Activated CD4-positive, alpha-beta memory T cell treated with anti-CD3 and anti-CD28 coated beads, Interleukin-2, amount 10 ng/mL, durations not matched to agents 7 days and 5 days (primary cell): ENCODE measurements at places on chromosomes 3 and 15. TPM values are rescaled to one million over a fixed set of nuclear protein-coding genes. Genes with fewer than 3 reads are reported as not detected.
A peak's percentile ranks its signal among the peaks of the same experiment; 100 is the strongest.

GRCh38 chr15:82900511-82901060 is 51.9 kb downstream of the HOMER2 start:
- no peak for DNase-seq

DNA sequence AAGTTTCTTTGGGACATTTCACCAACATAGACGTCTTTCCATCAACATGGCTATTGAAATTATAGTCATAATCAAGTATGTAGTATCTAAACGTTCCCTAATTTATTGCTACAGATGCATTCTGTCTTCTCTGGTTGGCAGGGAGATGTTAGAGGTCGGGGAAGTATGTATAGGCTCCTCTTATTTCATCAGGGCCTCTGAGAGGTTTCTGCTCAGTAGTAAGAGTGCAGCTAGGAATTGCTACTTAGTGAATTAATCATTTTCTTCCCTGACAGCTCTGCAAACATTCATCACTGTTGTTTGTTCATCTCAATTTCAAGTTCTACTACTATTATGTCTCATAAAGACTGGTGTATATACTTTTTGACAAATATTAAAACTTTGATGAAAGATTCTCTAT is 309.7 kb upstream of the NR2F2 start:
- no peak for DNase-seq

- no peak for DNase-seq
These were observed 139.6 kb downstream of the IL20RB start for GRCh38 chr3:137097386-137097785.

- no peak for DNase-seq
These were observed 99.1 kb downstream of the ADCY5 start for GRCh38 chr3:123349566-123350435.

The ALAS1 gene
- 62.1 TPM for total RNA-seq

The C3orf18 gene
- total RNA-seq = 14.6 TPM

The PIF1 gene
- total RNA-seq = 49.1 TPM

DNA sequence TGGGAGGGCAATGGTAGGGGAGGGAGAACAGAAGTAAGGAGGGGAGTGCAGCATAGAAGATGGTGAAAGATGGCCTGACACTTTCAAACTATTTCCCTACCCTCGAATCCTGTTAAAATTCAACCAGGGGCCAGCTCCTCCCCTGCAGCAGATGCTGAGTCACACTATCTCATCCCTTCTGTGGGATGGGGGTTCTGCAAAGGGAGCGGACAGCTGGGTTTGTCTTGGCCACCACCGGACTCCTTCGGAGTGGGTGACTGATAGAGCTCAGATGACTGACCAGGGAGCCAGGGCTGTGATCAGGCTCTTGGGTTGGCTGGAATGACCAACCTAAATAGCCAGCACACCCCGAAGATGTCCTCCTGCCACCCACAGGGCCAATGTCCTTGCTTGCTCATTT is 33.6 kb upstream of the TMCC1 start:
- DNase-seq = no peak

The C3orf20 gene
- not detected for total RNA-seq

- peak; percentile 60 for DNase-seq
These were observed 802.6 kb upstream of the ALCAM start for GRCh38 chr3:104564045-104564643.

GRCh38 chr3:133655731-133656515 is 5.8 kb downstream of the TOPBP1 start:
- DNase-seq = no peak

The TRPM1 gene
- total RNA-seq = not detected

The SLC12A1 gene
- total RNA-seq = not detected

GRCh38 chr3:187957582-187957981 is 196.4 kb upstream of the LPP start:
- no peak for DNase-seq

The CCPG1 gene
- 33.4 TPM for total RNA-seq

DNA sequence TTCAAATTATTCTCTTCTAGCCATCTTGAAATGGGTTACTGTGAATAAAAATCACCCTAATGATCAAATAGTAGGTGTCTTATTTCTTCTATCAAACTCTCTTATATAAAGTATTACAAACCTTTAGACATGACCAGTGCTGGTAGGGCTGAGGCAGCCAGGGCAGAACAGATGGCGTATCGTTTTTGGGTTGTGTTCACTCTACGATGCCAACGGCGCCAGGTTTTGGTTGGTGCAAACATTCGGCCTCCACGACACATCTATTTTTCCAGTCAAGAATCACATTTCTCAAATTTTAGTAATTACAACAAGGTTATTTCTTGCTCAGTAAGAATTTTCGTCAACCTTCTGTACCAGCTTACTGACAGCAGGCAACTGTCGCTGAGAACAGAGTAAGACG is 2.2 kb downstream of the RPL4 start:
- DNase-seq = no peak

DNA sequence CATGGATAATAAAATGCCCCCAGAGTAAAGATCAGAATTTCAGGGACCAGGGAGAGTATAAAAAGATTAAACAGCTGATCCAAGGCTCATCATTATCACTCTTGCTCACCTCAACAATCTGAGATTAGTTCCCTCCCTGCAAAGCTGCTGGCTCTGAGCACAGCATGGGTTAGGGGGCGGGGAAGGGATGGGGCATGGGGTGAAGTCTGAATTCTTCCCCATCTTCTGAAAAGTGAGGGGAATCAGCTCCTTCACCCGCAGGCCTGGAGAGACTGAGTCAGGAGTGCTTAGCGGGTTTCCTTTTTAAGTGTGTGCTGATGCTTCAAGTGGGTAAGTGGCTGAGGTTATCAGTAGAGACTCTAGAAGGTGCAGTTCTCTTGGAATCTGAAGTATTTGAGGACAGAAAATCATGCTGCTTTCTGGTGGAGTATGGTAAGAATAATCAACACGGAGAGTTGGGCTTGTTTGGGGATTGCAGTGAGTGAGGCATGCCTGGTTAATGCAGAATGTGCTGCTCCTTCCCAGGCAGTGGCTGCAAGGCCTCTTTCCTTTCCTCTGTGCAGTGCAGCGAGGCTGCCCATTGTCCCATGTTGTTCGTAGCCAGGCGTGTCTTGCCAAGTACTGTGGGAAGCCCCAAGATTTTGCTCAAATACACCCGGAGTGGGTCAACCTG is 59.2 kb upstream of the TRAK1 start:
- no peak for DNase-seq

DNA sequence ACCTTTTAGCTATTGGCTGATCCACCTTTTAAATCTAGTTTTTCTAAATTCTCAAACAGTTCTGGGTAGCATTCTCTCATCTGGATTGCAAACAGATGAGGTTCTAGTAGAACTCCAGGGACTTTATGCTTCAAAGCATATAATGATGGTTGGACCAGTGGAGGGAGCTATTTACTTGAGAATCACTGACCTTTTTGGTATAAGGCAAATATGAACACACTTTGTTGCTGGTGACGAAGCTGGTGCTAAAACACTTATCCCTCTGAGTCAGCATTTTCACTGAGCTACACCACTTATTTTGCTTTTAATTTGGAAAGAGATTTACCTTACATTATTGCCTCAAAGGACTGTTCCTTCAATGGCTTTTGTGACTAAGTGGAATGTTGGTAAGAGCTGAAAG is 58.6 kb upstream of the SLITRK3 start:
- DNase-seq = no peak

DNA sequence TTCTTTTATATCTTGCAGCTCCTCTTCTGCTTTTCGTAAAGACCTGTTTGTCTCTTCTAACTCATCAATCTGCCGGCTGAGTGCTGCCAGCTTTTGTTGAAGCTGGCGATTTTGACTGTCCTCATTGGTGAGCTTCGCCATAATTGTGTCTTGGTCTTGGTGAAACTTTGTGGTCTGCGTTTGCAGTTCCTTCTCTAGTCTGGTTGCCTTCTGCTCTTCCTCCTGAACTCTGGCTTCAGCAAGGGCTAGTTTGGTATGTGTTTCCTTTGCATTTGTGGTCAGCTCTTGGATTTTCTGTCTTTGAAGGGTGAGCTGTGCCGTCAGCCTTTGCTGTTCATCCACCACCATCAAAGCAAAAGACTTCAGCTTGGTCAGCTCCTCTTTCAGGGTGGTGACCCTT is 32.9 kb downstream of the CMSS1 start:
- no peak for DNase-seq

- no peak for DNase-seq
These were observed 26.3 kb upstream of the ZNF148 start for GRCh38 chr3:125401402-125401801.

- DNase-seq = no peak
These were observed 35.9 kb upstream of the MYH15 start for GRCh38 chr3:108546247-108546646.

- peak; percentile 27 for DNase-seq
These were observed 6.7 kb downstream of the EPHA3 start for GRCh38 chr3:89113893-89114840.

The TUSC7 gene
- not detected for total RNA-seq

- DNase-seq = no peak
These were observed 233.3 kb upstream of the NR2E3 start for GRCh38 chr15:71577071-71577470.

DNA sequence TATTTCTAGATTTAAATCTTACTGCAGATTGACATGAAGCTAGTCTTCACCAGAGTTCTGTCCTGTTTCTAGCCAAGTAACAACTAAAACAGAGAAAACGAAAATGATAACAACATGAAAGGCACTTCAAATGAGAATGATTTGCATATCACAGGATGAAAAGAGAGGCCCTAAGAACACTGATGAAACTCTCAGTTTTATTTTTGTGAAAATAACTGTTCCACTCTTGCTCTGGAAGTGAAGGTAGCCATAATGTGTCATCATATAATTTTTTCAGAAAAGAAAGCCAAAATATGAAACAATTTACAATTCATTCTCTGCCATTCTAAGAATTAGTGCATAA is 274.4 kb downstream of the ADAMTSL3 start:
- DNase-seq = no peak

The CLDND1 gene
- 673 TPM for total RNA-seq

DNA sequence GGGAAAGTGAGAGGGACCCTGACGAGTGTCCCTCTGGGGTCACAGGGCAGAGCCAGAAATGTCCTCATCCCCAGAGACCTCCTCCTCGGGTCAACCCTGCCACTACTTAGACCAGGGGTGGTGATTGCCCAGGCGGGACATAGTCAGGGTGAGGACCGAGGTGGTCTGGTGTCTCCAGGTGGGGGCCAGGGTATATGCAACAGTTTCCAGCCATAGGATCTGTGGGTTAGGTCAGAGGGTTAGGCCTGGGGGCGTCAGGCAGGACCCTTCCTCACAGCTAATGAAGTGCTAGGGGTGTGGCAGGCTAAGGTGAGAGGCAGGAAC is 22.3 kb upstream of the FBLN2 start:
- DNase-seq = no peak

The DAZL gene
- not detected for total RNA-seq

The COLQ gene
- 3.6 TPM for total RNA-seq

DNA sequence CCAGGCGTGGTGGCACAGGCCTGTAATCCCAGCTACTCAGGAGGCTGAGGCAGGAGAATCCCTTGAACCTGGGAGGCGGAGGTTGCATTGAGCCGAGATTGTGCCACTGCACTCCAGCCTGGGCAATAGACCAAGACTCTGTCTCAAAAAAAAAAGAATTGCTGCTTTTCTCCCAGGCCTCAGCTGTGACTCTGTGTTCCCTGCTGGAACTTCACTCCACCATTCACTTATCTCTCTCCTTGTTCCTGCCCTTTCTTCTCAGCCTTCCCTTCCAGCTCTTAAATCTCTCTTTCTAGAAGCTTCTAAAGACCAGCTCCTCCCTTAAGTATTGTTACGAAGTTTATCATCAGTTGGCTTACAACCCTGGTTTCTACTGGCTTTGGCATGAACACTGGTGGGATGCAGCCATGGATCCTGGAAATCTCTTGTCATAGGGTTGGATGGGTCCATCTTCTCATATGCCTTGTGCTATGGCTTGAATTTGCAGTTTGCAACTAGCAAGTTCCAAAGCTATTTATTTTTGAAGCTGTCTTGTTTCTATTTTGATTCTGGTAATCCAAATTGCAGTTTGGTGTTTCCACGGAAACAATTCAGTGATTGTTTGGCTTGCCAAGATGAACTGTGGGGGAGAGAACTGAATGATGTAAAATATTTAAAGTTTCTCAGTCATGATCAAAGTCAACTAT is 10.5 kb downstream of the C3orf62 start:
- no peak for DNase-seq

DNA sequence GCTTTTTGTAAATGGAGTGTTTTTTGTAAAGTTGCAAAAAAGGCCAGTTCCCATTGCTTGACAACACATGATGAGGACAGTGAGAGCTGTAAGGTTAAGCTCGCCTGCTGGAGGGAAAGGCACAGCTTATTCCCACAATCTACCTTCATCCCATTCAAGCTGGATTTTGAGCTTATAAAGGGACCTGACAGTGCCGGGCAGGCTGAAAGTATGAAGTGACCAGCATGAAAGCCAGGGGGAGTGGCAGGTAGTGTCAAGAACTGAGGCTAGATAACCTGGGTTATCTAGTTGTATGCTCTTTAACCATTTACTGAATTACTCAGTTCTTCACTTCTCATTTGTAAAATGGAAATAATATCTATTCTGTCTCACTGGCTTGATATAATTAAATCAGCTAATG is 52.3 kb upstream of the KPNA4 start:
- no peak for DNase-seq

DNA sequence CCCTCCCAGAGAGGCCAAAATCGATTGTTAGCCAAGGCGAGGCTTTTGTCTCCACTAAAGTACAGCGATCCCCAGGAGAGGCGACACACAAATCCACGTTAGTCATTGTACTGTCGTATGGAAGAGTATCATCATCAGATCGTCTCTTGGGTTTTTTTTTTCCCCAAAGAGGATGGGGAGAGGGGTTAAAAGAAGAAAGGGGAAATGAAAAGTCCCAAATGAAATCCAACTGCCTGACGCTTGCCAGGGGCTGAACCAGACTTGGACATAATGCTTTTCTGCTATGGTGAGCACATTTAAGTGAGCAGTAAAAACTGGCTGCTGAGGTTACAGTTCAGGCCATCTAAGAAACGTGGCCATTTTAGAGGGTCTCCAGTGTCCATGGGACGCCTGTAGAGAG is 37.9 kb upstream of the CTSH start:
- DNase-seq = no peak

GRCh38 chr3:24351779-24352469 is 142.7 kb downstream of the THRB start:
- no peak for DNase-seq

The ZNF774 gene
- 1.0 TPM for total RNA-seq

- DNase-seq = no peak
These were observed 6.5 kb upstream of the ETV5 start for GRCh38 chr3:186115239-186115996.

GRCh38 chr3:189830401-189830800 is 199.2 kb downstream of the TP63 start:
- DNase-seq = no peak
